ENCODE measurements at places on chromosomes 12 and 14. TPM values are rescaled to one million over a fixed set of nuclear protein-coding genes. Genes with fewer than 3 reads are reported as not detected.
A peak's percentile ranks its signal among the peaks of the same experiment; 100 is the strongest.

TEX52 gene
- not detected for total RNA-seq

DPPA3 gene
- total RNA-seq, result not detected

SP7 gene
- total RNA-seq, result not detected

ZFYVE1 gene
- 11.7 TPM for total RNA-seq

TMTC1 gene
- 3.3 TPM for total RNA-seq

KCNMB4 gene
- total RNA-seq, result 0.35 TPM

HOXC9 gene
- total RNA-seq, result not detected

BATF gene
- 1.3 TPM for total RNA-seq

SCN8A gene
- total RNA-seq, result 4.2 TPM

KRT6C gene
- not detected for total RNA-seq

DNA sequence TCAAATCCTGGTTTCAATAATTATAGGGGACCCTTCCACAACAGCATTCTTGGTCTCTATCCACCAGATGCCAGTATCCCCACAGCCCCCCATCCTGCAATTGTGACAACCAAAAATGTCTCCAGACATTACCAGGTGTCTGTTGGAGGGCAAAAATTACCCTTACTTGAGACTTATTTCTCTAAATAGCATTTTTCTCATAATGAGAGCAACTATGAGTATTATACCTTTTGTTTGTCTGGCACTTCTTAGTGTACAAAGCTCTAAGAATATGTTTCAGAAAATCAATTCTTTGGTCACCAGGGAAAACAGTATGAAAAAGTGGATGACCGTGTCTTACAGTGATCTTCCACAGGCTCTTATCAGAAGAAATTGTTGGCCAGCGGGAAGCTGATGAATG lies 27.5 kb upstream of the RMST start:
- H3K36me3 ChIP-seq, result no peaks in the 10 kb centered on the region
- H3K27me3 ChIP-seq, result no peaks in the 10 kb centered on the region
- no peak for DNase-seq
- no peak overlapping the region for H3K4me3 ChIP-seq

GRCh38 chr14:95695913-95696312 lies 9.7 kb downstream of the TCL1B start:
- DNase-seq, result no peak
- H3K36me3 ChIP-seq, result no peaks in the 10 kb centered on the region
- H3K27me3 ChIP-seq, result no peaks in the 10 kb centered on the region
- no peak overlapping the region for H3K27ac ChIP-seq
- no peak overlapping the region for H3K4me3 ChIP-seq

DNA sequence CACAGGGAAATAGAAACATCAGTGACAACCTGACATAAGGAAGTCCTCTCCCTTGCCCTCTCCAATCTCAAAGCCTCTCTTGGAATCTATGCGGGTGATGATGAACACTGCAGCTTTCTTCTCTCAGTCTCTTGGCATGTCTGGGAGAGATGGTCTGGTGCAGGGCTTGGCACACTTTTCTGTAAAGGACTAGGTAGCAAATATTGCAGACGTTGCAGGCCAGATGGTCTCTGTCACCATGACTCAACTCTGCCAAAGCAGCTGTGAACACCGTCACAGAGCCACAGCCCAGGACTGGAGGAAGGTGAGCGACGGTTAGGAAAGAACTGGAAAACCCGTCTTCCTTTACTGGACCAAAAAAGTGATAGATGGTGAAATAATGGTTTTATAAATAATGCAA lies 591.0 kb upstream of the TMEM132C start:
- no peak for DNase-seq
- H3K4me1 ChIP-seq, result no peaks in the 10 kb centered on the region
- H3K4me3 ChIP-seq, result no peak overlapping the region
- H3K27ac ChIP-seq, result no peak overlapping the region
- H3K27me3 ChIP-seq, result no peaks in the 10 kb centered on the region
- H3K36me3 ChIP-seq, result no peaks in the 10 kb centered on the region

DNA sequence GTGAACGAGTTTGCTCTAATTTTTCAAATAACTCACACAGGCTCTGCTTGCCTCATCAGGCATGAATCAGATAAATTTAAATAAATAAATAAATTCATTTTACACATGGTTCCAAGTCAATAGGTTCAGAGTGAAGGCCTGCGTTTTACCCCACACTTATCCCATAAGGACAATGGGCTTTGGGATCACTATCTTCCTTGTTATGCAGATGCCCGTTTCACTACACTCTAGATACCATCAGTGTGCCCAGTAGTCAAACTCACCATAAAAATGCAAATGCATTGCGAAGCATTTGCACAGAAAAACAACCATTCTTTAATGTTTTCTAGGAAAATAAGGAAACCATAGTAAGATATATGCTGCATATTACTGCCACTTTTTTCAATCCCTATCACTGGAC lies 155.9 kb upstream of the CCDC196 start:
- no peaks in the 10 kb centered on the region for H3K27me3 ChIP-seq
- no peak overlapping the region for H3K4me3 ChIP-seq
- no peak overlapping the region for H3K27ac ChIP-seq
- DNase-seq, result no peak
- H3K36me3 ChIP-seq, result no peaks in the 10 kb centered on the region
- no peaks in the 10 kb centered on the region for H3K4me1 ChIP-seq

GRCh38 chr14:34374998-34375740 lies 86.9 kb downstream of the SPTSSA start:
- no peak for DNase-seq
- no peak overlapping the region for H3K4me3 ChIP-seq
- peak overlapping the region; percentile 57 for H3K27ac ChIP-seq
- H3K36me3 ChIP-seq, result no peaks in the 10 kb centered on the region
- H3K4me1 ChIP-seq, result peaks cover 3% of the 10 kb centered on the region

DNA sequence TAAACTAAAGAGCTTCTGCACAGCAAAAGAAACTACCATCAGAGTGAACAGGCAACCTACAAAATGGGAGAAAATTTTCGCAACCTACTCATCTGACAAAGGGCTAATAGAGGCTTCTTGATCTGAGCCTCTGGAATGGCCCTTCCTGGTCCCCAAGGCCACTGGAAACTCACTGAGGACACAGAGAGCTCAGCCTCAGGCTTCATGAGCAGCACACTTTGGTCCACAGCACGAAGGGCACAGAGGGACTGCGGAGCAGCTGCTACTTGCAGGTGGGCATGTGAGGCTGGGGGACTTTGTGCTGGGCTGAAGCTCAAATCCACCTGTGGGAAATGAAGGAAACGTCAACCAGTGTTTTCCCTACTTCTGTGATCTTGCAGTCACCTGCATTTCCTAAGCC lies 27.4 kb downstream of the PZP start:
- no peaks in the 10 kb centered on the region for H3K27me3 ChIP-seq
- H3K4me3 ChIP-seq, result no peak overlapping the region

DNA sequence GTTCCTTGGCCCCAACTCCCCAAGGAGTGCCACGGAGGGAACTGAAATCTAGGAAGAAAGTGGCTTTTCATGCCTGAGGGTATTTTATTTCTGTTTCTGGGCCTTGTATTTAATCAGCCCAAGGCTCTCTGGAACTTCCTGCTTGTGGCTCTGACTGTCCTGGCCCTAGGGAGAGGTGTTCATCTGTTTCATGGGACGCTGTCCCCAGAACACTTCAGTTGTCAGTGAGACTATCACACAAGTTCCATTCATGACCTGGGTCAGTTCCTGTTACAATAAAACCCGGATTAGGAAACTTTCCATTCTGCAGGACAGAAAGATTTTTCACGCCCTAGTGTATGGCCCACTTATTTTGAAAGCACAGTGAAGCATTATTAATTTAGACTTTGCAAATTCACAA lies 18.5 kb upstream of the TC2N start:
- no peak overlapping the region for H3K27ac ChIP-seq
- H3K4me1 ChIP-seq, result no peaks in the 10 kb centered on the region
- no peaks in the 10 kb centered on the region for H3K27me3 ChIP-seq
- H3K36me3 ChIP-seq, result no peaks in the 10 kb centered on the region
- DNase-seq, result no peak
- no peak overlapping the region for H3K4me3 ChIP-seq

GRCh38 chr14:99604766-99605298 lies 825 bp upstream of the CCDC85C start:
- peak overlapping the region; percentile 89 for H3K4me3 ChIP-seq
- no peaks in the 10 kb centered on the region for H3K27me3 ChIP-seq
- DNase-seq, result no peak
- peak overlapping the region; percentile 86 for H3K27ac ChIP-seq
- no peaks in the 10 kb centered on the region for H3K36me3 ChIP-seq

GRCh38 chr12:55681142-55682077 lies 26.3 kb downstream of the ITGA7 start:
- H3K27ac ChIP-seq, result no peak overlapping the region
- H3K4me3 ChIP-seq, result peak overlapping the region; percentile 46
- H3K27me3 ChIP-seq, result no peaks in the 10 kb centered on the region
- peak; percentile 90 for DNase-seq

DNA sequence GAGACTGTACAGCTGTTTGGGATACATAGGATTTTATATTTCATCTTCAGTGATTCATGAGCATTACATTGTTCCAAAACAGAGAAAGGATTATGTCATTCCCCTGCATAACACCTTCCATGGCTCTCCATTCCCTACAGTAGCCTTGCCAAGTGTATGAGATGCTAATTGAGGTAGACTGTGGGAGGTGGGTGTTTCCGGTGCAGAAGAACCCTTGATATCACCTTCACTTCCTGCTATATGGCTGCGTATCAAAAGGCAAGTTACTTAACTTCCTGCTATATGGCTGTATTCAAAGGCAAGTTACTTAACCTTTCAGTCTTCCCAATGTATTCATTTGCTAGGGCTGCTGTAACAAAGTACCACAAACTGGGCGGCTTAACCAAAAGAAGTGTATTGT lies 11.2 kb downstream of the FAR2 start:
- H3K27ac ChIP-seq, result no peak overlapping the region
- peaks cover 4% of the 10 kb centered on the region for H3K4me1 ChIP-seq
- no peaks in the 10 kb centered on the region for H3K27me3 ChIP-seq
- H3K4me3 ChIP-seq, result no peak overlapping the region
- H3K36me3 ChIP-seq, result no peaks in the 10 kb centered on the region
- DNase-seq, result no peak

GRCh38 chr12:52534482-52534881 lies 14.3 kb upstream of the KRT5 start:
- H3K27me3 ChIP-seq, result no peaks in the 10 kb centered on the region
- DNase-seq, result peak; percentile 34
- no peaks in the 10 kb centered on the region for H3K36me3 ChIP-seq
- no peak overlapping the region for H3K4me3 ChIP-seq
- H3K4me1 ChIP-seq, result no peaks in the 10 kb centered on the region

DNA sequence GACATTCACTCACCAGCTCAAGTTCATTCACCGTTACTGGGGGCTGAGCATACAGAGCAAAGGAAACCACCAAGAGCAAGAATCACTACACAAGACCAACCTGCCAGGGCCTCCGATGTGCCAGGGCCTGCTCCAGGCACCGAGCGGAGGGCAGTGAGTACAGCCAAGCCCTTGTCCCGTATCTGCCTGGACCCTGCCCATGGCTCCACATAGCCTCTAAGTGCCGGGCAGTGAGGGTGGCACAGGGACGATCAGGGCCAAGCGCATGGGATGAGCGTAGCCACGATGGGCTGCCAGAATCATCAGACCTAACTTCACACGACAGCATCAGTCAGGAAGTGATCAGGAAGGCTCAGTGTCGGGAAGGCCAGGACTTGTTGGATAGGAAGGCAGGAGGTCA lies 199.6 kb downstream of the BCL11B start:
- H3K4me1 ChIP-seq, result no peaks in the 10 kb centered on the region
- no peak for DNase-seq
- H3K27me3 ChIP-seq, result no peaks in the 10 kb centered on the region
- H3K4me3 ChIP-seq, result no peak overlapping the region

DNA sequence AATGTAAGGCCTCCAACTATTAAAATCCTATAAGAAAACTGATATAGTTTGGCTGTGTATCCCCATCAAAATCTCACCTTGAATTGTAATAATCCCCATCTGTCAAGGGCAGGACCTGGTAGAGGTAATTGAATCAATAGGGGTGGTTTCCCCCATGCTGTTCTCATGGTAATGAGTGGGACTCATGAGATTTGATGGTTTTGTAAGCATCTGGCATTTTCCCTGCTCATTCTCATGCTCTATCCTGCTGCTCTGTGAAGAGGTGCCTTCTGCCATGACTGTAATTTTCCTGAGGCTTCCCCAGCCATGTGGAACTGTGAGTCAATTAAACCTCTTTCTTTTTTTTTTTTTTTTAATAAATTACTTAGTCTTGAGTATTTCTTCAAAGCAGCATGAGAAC lies 31.9 kb downstream of the TSPAN19 start:
- no peaks in the 10 kb centered on the region for H3K4me1 ChIP-seq
- no peak for DNase-seq
- no peak overlapping the region for H3K27ac ChIP-seq
- no peaks in the 10 kb centered on the region for H3K36me3 ChIP-seq

- no peak for DNase-seq
- H3K27ac ChIP-seq, result no peak overlapping the region
- no peaks in the 10 kb centered on the region for H3K4me1 ChIP-seq
Measured at GRCh38 chr14:55867311-55867710, 250.9 kb upstream of the PELI2 start.

GRCh38 chr14:95313707-95314106 lies 6.0 kb downstream of the CLMN start:
- H3K36me3 ChIP-seq, result no peaks in the 10 kb centered on the region
- H3K27ac ChIP-seq, result peak overlapping the region; percentile 14
- no peak overlapping the region for H3K4me3 ChIP-seq
- peak; percentile 82 for DNase-seq
- no peaks in the 10 kb centered on the region for H3K27me3 ChIP-seq

DNA sequence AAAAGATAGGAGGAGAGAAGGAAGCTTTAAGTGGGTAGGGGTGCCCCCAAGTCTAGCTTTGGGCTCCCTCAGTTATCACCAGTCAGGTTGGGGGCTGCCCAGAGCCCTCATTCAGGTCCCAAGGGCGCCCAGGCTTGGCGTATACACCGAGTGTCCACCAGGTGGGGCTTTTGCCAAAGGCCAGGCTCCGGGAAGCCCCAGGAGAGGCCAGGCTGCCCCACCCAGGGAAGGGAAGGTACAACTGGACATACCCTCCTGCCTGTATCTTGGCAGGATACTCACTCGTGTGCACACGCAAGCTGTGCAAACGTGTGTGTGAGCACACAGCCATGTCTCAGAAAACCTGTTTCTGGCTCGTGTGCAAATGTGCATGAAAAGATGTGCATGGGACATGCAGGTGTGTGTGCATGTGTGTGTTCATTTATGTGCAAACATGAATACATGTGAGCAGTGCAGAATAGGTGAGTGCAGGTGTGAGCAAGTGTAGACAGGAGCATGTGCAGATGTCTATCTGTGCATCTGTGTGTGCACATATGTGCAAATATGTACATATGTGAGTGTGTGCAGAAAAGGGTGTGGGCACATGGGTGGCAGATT lies 103.9 kb upstream of the MYL2 start:
- H3K4me1 ChIP-seq, result no peaks in the 10 kb centered on the region
- H3K4me3 ChIP-seq, result no peak overlapping the region
- H3K27ac ChIP-seq, result no peak overlapping the region
- no peaks in the 10 kb centered on the region for H3K27me3 ChIP-seq
- peak; percentile 42 for DNase-seq

DNA sequence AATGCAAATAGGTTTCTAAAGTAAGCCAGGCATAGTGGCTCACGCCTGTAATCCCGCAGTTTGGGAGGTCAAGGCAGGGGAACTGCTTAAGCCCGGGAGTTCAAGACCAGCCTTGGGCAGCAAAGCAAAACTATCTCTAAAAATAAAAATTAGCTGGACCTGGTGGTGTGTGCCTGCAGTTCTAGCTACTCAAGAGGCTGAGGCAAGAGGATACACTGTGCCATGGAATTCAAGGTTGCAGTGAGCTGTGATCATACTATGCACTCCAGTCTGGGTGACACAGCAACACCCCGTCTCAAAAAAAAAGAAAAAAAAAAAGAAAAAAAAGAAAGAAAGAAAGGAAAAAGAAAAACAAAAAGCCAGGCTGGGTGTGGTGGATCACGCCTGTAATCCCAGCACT lies 46.3 kb downstream of the HECTD1 start:
- no peaks in the 10 kb centered on the region for H3K27me3 ChIP-seq
- no peak for DNase-seq
- no peak overlapping the region for H3K4me3 ChIP-seq
- no peak overlapping the region for H3K27ac ChIP-seq
- H3K36me3 ChIP-seq, result peaks cover 16% of the 10 kb centered on the region
- H3K4me1 ChIP-seq, result no peaks in the 10 kb centered on the region

All from colonic mucosa (tissue), 4 donors.